Effector CD8-positive, alpha-beta T cell (primary cell): ENCODE measurements at places on chromosomes 2 and 18.

DNA sequence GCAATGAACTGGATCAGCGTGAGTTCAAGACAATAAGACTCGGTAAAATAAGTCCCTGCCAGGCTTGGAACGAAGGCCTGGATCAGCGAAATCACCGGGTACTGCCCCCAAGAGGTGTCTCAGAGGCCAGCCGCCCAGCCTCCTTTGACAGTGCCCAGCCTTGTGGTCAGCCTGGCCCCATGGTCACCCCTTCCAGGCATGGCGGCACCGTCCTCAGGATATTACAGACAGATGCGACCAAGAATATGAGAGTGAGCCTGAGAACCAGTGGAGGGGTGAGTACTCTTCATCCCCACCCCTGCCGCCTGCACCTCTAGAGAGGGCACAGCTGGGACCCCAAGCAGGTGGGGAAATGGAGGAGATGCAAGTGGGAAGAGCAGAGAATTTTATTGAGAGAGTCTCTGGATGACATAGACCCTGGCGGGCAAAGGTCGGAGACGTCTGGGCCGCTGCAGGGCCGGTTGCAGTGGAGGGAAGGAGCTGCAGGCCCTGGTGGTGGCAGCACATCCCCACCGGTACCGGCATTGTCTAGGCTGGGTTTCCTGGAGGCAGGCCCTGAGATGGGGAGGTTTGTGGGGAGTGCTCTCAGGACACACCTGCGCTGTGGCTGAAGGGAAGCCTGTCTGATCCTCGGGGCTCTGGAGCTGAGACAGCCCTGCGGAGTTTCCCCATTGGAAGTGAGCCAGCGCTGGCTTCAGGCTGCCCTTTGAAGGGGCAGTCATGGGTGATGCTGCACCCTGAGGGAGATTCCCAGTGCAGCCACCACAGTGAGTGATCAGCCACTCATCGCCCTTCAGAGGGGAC is 190.0 kb downstream of the SEPTIN10 start:
- DNase-seq, result no peak

DNA sequence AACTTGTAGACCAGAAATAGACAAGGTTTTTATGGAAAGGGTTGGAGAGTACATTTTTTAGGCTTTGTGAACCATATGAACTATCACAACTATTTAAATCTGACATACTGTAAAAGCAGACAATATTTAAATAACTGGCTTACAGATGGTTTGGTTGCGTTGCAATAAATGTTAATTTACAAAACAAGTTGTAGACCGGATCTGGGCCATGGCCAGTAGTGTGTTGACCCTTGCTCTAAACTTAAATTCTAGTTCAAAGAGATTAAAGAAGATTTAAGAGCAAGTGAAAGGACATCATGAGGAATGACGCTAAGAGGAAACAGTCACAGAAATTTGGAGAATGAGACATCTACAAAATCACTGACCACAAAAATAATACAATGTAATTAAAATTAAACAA is 652.7 kb downstream of the DCDC2C start:
- DNase-seq, result no peak

DNA sequence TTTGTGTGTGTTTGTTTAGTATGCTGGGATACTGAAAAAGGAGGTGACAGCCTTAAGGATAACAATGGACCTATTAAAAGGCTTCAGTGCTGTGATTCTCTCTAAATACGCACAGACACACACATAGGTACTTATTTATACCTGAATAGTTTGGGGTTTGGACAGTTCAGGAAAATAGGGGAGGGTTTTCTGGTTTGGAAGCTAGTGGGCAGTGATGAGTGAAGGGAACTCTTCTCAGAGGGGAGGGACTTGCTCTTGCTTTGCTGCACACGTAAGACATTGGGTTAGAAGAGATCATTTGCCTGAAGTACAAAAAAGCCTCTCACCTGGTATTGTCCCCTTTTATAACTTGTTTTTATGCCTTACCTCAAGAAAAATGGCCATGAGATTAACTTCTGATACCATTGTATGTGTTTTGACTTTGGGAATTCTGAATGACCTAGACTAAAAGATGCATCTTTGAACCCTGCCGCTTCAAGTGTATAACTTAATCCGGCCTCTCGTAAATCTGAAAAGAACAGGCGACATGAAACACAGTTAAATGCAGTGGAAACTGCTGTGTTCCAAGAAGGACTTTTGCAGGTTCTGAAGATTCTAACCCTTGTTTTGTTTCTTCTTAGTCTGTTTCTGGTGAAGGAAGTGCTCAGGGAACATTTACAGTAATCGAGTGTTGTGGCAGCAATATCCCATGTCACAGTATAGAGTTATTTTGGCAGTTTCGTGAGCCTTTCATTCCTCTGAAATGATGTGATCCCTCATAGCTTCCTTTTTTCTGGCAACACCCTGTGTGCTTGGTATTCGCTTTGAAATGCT is 2.5 kb downstream of the CRIM1 start:
- no peak for DNase-seq

DNA sequence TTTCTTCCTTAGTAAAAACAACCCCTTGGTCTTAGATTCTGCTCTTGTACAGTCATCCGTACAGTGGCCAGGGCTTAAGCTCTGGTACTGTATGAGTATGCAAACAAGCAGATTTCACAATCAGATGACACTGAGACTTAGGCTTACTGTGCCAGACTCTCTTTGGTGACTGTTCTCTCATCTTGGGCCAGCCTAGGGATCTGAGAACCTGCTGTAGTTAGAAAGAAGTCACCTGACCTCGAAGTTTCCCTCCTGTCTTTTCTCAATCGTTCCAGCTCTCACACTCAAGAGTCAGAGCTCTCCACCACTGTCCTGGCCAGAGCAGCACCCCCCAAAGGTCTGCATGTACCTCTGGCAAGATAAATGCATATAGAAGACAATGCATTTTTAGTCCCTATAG is 63.2 kb downstream of the ZEB2 start:
- DNase-seq, result no peak

- no peak for DNase-seq
These were observed 63.4 kb upstream of the L3MBTL4 start for GRCh38 chr18:6478121-6478520.

DNA sequence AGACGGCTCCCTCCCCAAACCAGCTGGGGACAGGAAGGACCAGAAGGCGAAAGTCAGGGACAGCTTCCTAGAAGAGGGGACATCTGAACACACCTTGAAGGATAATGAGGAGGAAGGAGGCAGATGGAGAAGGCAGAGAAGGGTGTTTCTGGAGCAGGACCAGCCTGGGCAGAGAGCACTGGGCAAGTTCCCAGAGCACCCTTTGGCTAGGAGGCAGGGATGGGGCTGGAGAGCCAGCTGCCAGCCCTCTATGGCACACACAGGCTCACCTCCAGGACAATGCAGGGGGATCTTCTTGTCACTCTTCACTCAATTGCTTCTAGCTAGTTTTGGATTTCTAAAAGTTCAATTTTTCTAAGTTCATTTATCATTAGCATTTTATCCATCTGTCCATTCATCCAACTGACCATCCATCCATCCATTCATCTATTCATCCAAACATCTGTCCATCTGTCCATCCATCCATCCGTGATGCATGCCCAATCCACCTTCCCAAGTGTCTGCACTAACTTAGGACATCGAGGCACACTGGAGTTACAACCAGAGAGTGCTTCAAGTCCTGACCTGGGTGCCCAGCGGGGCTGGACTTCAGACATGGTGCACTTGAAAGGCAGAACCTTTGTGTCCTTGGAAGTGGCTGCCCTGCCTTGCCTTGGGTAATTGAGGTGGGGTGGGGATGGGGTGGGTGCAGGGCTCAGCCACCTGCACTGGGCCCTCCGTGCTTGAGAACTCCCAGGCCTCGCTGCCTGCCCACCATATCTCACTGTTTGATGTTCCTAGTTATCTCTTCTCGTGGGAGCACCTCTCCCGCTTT is 42.5 kb downstream of the INHBB start:
- DNase-seq, result no peak

DNA sequence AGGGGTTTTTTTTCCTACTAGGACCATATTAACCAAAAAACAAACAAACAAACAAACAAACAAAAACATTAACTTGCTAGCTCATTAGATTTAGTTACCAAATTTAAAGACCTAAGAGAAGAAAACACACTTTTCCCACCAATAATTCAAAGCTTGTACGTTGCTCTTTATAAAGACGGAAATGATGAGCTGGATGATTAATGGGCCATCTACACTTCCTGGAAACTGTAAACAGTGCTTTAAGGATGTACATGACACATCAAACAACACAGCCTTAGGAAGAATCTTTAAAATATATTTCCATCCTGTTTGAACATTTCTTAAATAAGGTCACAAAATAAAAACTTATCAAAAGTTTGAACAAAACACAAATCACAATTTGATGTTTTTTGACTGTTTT is 982 bp downstream of the BMP10 start:
- DNase-seq, result no peak

- no peak for DNase-seq
These were observed 77.1 kb downstream of the SPATS2L start for GRCh38 chr2:200383380-200384110.

DNA sequence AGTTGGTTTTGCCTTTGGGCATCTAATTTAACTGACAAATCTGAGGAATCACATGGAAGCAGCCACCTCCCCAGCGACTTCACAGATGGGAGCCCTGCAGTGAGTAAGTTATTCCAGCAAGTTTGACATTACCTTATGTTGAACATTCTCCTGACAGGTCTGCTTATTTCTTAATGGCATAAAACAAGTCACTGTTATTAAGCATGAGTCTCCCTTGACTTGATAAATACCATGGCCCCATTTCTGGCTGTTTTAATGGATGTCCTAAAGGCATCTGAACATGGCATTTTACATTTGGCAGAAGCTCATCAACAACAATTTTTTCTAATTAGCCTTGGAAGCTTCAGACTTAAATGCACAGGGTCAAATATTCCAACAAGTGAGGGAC is 92.6 kb upstream of the CREB1 start:
- DNase-seq, result no peak

DNA sequence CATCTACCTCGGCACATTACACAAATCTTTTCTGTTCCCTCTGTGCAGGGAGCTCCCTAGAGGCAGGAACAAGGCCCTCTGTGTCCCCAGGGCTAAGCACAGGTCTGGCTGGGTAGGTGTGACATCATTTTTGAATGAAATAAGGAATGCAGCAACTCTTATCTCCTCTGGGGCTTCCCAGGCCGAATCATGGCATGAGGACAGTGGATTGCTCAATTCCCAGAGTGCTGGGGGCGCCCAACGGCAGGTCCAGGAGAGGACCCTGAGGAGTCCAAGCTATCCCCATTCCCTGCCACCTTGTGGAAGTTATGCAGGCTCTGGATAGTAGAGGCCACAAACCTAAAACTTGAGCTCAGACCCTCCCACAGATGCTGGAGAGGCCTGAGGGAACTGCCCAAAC is 158.0 kb upstream of the RAB6C start:
- DNase-seq, result no peak

DNA sequence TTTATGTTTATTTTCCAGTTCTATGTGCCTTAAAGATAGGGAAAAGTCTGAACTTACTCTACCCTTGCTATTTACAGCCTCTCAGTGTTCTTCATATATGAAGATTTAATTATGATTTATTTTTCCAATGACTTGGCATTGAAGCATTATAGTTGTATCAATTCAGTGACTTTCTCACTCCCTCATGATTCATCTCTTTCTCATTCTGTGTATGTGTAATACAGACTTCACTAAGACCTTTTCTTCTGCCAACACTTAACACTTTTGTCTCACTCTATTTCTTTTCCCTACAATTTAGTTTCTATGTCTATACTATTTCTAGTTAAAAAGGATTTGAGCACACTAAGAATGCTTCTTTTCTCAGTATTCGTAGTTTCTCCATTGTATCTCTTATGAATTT is 1470.3 kb upstream of the ACVR2A start:
- no peak for DNase-seq
